ENCODE measurements at places on chromosomes 6 and 20.
A peak's percentile ranks its signal among the peaks of the same experiment; 100 is the strongest.

DNA sequence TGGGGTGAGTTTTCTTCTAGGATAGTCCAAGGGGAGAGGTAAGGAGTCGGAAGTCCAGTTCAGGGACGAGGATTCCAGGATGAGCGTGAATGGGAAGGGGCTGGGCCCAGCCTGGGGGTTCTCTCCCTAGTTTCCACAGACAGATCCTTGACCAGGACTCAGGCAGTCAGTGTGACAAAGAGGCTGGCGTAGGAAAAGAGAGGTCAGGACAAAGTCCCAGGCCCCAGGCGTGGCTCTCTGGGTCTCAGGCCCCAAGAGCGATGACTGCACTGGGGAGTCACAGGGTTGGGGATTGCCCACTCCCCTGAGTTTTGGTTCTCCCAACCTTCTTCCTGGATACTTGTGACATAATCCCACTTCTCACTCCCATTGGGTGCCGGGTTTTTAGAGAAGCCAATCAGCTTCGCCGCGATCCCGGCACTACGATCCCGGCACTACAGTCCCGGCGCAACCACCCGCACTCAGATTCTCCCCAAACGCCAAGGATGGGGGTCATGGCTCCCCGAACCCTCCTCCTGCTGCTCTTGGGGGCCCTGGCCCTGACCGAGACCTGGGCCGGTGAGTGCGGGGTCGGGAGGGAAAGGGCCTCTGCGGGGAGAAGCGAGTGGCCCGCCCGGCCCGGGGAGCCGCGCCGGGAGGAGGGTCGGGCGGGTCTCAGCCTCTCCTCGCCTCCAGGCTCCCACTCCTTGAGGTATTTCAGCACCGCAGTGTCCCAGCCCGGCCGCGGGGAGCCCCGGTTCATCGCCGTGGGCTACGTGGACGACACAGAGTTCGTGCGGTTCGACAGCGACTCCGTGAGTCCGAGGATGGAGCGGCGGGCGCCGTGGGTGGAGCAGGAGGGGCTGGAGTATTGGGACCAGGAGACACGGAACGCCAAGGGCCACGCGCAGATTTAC, 46.2 kb upstream of the TRIM26 start:
- peak; percentile 41 for DNase-seq

DNA sequence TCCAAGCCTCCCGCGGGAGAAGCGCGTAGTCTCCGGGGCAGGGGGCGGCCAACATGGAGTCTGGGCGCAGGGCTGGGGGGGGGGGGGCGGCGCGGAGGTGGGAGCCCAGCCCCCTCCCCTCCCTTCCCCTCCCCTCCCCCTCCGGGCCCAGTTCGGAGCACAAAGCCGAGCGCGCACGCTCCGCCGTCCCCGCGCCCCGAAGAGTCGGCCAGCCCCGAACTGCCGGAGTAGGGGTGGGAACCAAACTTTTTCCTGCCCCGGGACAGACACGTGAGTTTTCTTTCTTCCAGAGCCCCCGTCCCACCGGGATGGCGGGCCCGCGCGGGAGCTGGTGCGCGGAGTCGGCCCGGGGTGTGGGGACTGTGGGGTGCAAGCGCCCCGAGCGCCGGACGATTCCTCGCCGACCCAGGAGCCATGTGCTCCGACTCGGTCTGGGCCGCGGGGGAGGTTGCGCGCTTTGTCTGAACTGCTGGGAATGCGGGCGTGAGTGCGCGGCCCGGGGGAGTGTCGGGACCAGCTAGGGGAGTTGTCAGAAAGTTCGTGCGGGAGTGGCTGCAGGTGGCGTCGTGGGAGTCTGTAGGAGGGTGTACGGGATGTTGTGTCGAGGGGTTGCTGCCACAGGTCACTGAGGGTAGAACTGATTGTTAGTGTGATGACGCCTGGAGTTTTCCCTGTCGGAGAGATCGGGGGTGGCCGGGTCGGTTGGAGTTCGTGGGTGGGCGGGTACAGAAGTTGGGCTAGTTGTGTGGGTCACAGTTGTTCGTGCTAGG, 1.2 kb downstream of the TGIF2 start:
- no peak for DNase-seq

GRCh38 chr20:35637276-35637675, 21.6 kb downstream of the SPAG4 start:
- no peak for DNase-seq

DNA sequence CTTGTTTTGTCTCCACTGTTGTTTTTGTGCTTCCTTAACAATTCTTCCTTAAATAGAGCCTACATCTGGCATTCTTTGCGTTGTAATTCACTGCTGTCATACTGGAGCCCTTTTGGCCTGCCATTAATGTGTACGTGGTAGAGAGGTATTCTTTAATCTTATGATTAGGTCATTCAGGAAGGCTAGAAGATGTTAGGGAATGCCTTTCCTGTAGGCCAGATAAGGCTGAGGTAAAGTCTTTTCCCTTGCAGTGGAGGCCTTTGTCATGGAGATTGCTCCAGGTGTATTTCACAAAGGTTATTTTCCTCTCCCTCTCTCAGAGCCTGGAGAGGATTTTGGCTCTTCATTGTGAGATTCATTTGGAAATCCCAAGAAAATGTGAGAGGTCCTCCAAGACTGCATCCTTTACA, 146.9 kb downstream of the FUT9 start:
- DNase-seq, result no peak

GRCh38 chr20:41574802-41575389, 43.3 kb downstream of the CHD6 start:
- DNase-seq, result no peak

GRCh38 chr6:47700053-47700452, 1.7 kb downstream of the ADGRF4 start:
- no peak for DNase-seq

DNA sequence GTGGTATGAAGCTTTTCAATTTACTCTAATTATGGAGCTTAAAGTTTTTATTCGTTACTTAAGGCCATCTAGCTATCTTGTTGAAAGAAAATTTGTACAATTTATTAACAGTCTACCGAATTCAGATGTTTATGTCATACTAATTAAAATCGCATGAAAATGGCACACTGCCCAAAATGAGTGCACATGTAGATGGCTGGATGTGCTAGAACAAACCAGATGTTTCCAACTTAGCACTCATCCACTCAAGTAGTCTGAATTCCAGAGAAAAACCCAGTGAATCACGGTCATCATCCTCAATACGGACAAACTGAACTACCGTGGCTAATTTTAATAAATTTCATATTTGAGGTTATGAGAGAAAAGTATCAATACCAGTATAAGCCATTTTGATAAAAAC, 70.4 kb downstream of the COL12A1 start:
- no peak for DNase-seq

- no peak for DNase-seq
Observed at GRCh38 chr20:56629464-56630085, 469 bp downstream of the TFAP2C start.

DNA sequence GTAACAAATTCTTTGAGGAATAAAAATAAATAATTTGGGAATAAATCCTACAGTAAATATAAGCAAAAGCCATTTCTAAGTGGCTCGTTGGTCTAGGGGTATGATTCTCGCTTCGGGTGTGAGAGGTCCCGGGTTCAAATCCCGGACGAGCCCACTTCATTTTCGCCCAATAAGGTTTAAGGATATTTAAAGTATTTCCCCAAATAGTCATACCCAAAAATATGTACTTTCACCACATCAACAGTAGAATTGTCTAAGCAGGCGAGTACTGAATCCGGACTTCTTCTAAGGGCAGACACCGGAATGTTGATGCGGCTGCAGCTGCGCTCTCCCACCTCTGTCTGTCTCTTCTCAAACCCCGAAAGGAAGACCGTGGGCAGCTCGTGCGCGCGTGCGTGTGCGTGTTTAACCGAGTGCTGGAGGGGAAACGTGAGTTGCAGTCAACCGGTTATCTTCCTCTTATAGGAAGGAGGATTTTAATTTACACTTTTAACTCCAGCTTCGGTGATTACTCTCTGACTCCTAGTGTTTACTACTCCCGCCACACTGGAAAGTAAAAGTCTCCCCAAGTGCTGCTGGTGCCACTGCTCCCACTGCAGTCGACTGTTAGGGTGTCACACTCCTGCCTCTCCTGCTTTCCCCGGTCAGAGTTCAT, 155.7 kb upstream of the PRSS16 start:
- peak; percentile 91 for DNase-seq

- DNase-seq, result no peak
Observed at GRCh38 chr6:39363280-39363679, 40.8 kb upstream of the KCNK16 start.

GRCh38 chr20:40551125-40551530, 137.9 kb downstream of the MAFB start:
- DNase-seq, result no peak

- DNase-seq, result no peak
Observed at GRCh38 chr20:51412333-51412871, 130.1 kb downstream of the NFATC2 start.

GRCh38 chr6:62775427-62776022, 435.7 kb upstream of the FKBP1C start:
- no peak for DNase-seq

- no peak for DNase-seq
Observed at GRCh38 chr6:138157986-138158638, 3.6 kb upstream of the ARFGEF3 start.

DNA sequence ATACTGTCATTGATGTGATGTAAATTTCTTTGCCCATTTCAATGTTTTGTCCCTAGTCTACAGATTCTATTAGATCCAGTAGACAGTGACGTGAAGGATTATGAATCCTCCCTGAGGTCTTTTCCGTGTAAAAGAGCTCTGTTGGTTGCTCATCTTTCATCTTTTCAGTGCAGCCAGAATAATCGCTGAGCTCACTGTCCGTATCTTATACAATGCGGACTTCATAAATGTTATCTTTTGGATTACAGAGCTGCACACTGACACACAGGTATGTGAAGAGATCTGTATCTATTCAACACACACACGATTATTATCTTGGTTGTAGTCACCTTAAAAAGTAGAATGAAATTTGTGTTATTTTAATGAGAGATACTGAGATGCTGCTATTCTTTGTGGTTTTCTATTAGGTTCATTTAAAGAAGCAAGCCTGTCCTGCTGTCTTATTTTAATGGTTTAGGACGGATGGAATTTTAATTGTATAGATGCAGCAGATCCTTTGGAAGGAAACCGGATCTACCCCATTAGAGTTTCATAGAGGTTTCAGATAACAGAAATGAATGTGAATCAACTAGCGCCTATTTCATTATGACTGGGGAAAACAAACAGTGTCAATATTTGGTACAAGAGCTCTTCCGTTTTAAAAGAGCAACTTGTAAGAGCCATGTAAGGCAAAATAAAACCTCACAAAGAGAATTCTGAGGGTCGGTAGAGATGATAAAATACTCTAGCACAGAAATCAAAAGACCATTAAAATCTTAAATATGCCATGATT, 79.4 kb downstream of the BMP6 start:
- DNase-seq, result no peak

DNA sequence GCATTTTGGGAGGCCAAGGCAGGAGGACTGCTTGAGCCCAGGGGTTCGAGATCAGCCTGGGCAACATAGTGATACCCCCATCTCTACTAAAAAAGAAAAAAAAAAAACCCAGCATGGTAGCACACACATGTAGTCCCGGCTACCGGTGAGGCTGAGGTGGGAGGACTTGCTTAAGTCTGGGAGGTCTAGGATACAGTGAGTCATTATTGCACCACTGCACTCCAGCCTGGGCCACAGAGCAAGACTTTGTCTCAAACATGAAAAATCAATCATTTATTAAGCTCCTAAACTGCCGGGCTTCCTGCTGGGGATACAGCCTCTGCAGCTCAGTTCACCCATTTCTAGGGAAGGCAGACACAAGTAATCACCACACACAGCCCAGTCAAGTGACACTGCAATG, 7.3 kb upstream of the USP45 start:
- no peak for DNase-seq

- no peak for DNase-seq
Observed at GRCh38 chr6:49205526-49205925, 257.5 kb downstream of the MMUT start.

GRCh38 chr6:137472641-137473137, 21.5 kb downstream of the OLIG3 start:
- no peak for DNase-seq

- no peak for DNase-seq
Observed at GRCh38 chr6:75246386-75246785, 2.8 kb upstream of the COX7A2 start.

DNA sequence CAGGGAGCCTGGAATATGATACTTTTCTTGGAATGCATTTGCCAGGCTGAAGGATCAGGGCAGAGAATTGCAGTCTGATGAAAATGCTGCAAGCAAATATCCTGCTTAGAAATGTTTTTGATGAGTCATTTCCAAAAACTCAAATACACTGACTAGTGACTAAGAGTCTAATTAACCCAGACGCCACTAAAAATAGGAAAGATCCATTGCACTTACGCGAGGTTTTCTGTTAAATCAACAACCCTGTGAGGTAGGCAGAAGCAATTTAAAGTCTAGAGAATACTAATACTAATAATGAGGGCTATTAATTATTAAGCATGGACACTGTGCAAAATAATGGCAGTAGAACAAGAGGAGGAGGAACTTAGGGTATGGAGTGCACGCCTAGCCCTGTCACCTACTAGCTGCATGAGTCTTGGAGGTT, 130.1 kb upstream of the DOK5 start:
- DNase-seq, result peak; percentile 65

GRCh38 chr20:34578521-34578920, 20.0 kb downstream of the MAP1LC3A start:
- DNase-seq, result no peak

All from non-pigmented ciliary epithelial cell (primary cell).